ENCODE measurements at places on chromosomes 7 and 10. TPM values are rescaled to one million over a fixed set of nuclear protein-coding genes. Genes with fewer than 3 reads are reported as not detected.

GPR22 gene
- total RNA-seq = not detected

GRCh38 chr7:4066626-4067475, 615.2 kb upstream of the FOXK1 start:
- H3K27me3 ChIP-seq = no peaks in the 10 kb centered on the region
- H3K4me3 ChIP-seq = no peak overlapping the region
- H3K36me3 ChIP-seq = no peaks in the 10 kb centered on the region
- DNase-seq = no peak

CYP26C1 gene
- total RNA-seq = 0.19 TPM

DNA sequence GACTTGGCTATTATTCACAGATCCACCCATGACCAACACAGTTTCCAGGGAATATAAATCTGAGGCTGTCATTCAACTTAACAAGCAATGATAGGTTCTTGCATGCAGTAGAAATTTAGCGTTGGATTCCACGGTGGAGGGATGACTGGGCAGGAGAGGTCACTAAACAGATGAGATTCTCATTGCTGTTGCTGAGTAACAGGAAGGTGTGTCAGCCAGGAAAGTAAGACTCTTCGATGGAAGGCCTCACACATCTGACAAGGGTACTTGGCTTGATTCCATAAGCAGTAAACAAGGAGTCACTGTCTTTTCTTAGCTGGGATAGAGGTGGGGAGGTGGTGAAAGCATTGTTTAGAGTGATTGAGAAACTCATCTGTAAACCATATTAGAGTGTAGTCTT, 1152.0 kb downstream of the SORCS3 start:
- DNase-seq = no peak
- H3K4me1 ChIP-seq = no peaks in the 10 kb centered on the region
- H3K27ac ChIP-seq = no peak overlapping the region
- no peaks in the 10 kb centered on the region for H3K36me3 ChIP-seq
- no peaks in the 10 kb centered on the region for H3K27me3 ChIP-seq

- H3K4me3 ChIP-seq = no peak overlapping the region
- H3K27ac ChIP-seq = no peak overlapping the region
- H3K4me1 ChIP-seq = no peaks in the 10 kb centered on the region
- H3K27me3 ChIP-seq = no peaks in the 10 kb centered on the region
- DNase-seq = no peak
- H3K36me3 ChIP-seq = no peaks in the 10 kb centered on the region
These were observed 143.9 kb upstream of the STK17A start for GRCh38 chr7:43438897-43439479.

GRCh38 chr10:130809761-130810515, 501.6 kb downstream of the TCERG1L start:
- H3K36me3 ChIP-seq = no peaks in the 10 kb centered on the region
- no peak overlapping the region for H3K27ac ChIP-seq
- no peaks in the 10 kb centered on the region for H3K27me3 ChIP-seq
- no peaks in the 10 kb centered on the region for H3K4me1 ChIP-seq
- no peak overlapping the region for H3K4me3 ChIP-seq

DNA sequence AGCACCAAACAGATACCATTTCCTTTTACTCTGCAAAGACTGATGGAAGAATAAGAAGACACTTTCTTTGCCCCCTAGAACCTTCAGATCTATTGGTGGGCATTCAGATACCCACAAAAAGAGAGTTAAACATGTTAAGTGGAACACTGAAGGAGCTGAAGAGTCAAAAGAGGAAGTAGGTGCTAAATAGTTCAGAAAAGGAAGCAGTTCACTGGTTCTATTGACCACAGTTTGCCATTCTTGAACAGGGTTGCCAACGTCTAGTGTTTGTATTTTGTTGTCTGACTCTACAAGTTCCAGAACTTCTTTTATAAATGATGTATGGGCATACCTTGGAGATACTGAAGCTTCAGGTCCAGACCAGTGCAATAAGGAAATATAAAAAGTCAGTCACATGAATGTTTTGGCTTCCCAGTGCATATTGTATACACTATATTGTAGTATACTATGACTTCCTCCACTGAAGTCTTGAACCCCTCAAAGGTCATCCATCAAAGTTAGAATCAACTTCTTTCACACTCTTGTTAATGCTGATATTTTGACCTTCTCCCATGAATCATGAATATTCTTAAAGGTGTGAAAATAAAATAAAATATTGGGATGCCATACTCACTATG, 47.5 kb upstream of the AGR3 start:
- peaks cover 37% of the 10 kb centered on the region for H3K4me1 ChIP-seq
- H3K36me3 ChIP-seq = no peaks in the 10 kb centered on the region
- H3K27ac ChIP-seq = no peak overlapping the region
- peak; percentile 67 for DNase-seq
- no peak overlapping the region for H3K4me3 ChIP-seq

TMEM270 gene
- not detected for total RNA-seq

DNA sequence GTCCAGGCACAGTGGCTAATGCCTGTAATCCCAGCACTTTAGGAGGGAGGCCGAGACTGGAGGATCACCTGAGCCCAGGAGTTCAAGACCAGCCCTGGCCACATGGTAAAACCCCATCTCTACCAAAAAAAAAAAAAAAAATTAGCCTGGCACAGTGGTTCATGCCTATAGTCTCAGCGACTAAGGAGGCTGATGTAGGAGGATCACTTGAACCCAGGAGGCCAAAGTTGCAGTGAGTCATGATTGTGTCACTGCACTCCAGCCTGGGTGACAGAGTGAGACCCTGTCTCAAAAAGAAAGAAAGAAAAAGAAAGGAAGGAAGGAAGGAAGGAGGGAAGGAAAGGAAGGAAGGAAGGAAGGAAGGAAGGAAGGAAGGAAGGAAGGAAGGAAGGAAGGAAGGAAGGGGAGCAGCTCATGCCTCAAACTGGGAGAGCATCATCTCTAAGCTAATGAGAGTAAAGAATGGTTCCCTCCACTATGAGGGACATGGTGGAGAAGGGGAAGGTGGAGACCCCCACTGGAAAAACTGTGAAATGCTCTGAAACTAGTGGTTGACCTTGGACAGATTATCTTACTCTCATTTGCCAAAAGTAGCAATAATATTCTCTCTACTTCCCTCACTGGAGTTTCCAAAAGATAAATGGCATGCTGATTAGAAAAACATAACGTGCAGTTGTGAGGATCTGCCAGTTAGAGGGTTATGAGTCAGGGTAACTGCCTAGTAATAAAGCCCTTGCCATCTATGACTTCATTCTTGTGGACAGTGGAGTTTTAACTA, 16.8 kb downstream of the GIMAP5 start:
- peak; percentile 19 for DNase-seq
- no peak overlapping the region for H3K4me3 ChIP-seq
- H3K27me3 ChIP-seq = no peaks in the 10 kb centered on the region
- peaks cover 10% of the 10 kb centered on the region for H3K4me1 ChIP-seq
- no peak overlapping the region for H3K27ac ChIP-seq
- no peaks in the 10 kb centered on the region for H3K36me3 ChIP-seq

DNA sequence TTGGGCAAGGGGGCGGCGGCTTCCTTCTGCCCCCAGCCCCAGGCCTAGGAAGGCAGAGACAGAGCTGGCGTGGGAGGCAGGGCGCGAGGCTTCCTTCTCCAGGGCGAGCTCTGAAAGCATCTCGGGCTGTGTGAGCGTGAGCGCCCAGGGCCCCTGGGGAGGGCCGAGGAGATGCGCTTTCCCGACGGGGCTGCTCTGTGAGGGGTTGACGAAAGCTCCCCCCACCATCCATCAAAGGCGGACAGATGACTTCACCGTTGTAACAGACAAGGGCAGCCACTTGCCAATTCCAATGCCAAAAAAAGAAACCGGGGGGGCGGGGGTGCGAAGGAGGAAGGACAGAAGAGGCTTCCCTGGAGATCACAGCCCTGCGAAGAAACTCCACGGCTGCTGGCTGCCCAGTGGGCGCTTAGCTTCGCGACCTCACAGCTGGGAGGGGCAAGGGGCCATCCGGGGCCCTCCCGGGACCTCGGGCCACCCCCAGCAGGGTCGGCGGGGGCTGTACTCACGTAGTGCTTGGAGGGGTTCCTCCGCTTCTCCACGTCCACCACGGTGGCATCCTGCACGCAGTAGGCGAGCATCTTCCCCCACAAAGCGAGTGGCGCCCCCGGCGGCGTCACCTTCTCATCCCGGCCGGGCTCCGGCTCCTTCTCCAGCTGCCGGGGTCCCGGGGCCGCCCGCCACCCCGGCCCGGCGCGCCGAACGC, 537 bp downstream of the SH3PXD2A start:
- DNase-seq = peak; percentile 35
- H3K36me3 ChIP-seq = no peaks in the 10 kb centered on the region
- peak overlapping the region; percentile 5 for H3K4me3 ChIP-seq
- H3K4me1 ChIP-seq = peaks cover 17% of the 10 kb centered on the region

C10orf105 gene
- total RNA-seq = not detected

- no peak overlapping the region for H3K4me3 ChIP-seq
- H3K27ac ChIP-seq = no peak overlapping the region
- H3K27me3 ChIP-seq = peaks cover 27% of the 10 kb centered on the region
These were observed 1.3 kb upstream of the GFRA1 start for GRCh38 chr10:116274064-116274904.

- no peak for DNase-seq
- no peaks in the 10 kb centered on the region for H3K27me3 ChIP-seq
- H3K27ac ChIP-seq = no peak overlapping the region
- H3K4me3 ChIP-seq = no peak overlapping the region
- no peaks in the 10 kb centered on the region for H3K4me1 ChIP-seq
These were observed 4.4 kb downstream of the SEMA3A start for GRCh38 chr7:84190016-84190705.

- no peaks in the 10 kb centered on the region for H3K4me1 ChIP-seq
- H3K27me3 ChIP-seq = no peaks in the 10 kb centered on the region
- H3K27ac ChIP-seq = no peak overlapping the region
- DNase-seq = no peak
- H3K4me3 ChIP-seq = no peak overlapping the region
These were observed 220.7 kb downstream of the ADARB2 start for GRCh38 chr10:1516492-1517165.

DNA sequence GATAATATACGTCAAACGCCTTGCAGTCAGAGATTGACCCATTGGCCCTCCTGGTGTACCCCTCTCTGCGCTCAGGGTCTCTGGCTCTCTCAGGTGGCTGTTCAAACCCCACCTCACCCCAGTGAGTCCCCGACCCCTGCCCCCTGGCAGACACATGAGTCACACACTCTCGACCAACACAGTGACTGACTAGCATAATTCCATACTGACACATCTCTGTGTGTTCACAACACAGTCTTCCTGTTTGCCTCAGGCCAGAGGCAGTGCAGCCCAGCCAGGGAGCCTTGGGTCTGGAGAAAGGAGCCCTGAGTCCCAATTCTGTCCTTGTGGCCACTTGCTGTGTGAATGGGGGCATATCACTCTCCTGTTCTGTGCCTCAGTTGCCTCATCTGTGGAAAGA, 40.1 kb downstream of the PALD1 start:
- DNase-seq = no peak
- peaks cover 9% of the 10 kb centered on the region for H3K4me1 ChIP-seq
- no peaks in the 10 kb centered on the region for H3K27me3 ChIP-seq
- H3K27ac ChIP-seq = no peak overlapping the region

DNA sequence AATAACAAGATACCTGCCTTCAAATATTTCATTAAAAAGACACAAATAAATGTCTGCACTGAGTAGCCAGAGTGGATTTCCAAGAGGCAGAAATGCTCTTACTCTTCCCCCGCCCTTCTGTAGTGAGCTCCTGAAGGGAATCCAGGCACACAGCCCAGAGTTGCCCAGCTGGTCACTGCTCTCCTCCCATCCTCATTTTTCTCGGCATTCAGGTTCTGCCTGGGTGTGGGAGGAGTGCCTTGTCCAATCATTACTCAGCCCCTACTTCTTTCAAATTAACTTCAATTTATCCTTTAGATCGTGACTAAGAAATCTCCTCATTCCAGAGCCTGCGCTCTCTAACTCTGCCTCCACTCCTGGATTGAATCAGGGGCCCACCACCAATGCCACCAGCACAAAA, 12.2 kb downstream of the CCDC6 start:
- peaks cover 49% of the 10 kb centered on the region for H3K4me1 ChIP-seq
- no peak overlapping the region for H3K27ac ChIP-seq
- no peak for DNase-seq
- H3K4me3 ChIP-seq = no peak overlapping the region
- peaks cover 13% of the 10 kb centered on the region for H3K36me3 ChIP-seq

DNA sequence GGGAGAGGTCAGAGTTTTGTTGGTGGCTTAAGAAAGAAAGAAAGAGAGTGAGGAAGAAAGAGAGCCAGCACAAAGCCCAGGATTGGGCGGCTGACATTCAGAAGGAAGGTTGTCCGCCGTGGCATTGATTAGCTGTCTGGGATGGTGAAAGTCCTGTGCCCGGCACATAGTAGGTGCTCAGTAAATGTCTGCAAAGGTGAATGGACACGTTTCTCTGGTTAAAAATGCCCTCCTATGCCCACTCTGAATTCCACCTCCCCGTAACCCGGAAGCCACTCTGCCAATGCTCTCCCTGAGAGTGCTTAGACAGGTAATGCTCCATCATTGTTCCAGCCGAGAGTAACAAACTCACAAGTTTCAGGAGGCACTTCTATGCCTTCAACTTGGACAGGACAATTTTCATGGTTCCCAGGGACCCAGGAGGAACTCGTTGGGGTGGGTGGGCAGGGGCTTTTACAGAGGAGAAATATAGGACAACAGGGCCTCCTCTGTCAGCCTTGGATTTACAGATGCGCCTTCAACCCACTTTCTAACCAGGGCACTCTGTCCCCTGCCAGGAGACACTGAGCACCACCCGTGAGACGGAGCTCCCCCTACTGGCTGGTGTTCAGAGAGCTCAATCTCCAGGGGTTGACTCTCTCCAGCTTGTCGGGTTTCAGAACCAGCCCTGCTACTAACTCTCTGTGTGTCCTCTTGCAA, 411.5 kb upstream of the ZMIZ1 start:
- H3K36me3 ChIP-seq = no peaks in the 10 kb centered on the region
- H3K27ac ChIP-seq = no peak overlapping the region
- H3K27me3 ChIP-seq = peaks cover 3% of the 10 kb centered on the region
- peaks cover 13% of the 10 kb centered on the region for H3K4me1 ChIP-seq
- H3K4me3 ChIP-seq = no peak overlapping the region

GRCh38 chr7:64887756-64888508, 15.1 kb upstream of the ZNF273 start:
- H3K4me1 ChIP-seq = peaks cover 24% of the 10 kb centered on the region
- peak overlapping the region; percentile 32 for H3K4me3 ChIP-seq
- DNase-seq = peak; percentile 62
- H3K36me3 ChIP-seq = no peaks in the 10 kb centered on the region

RAB19 gene
- total RNA-seq = 0.37 TPM

SHH gene
- not detected for total RNA-seq

GRCh38 chr7:46933596-46933995, 648.3 kb downstream of the TNS3 start:
- H3K4me1 ChIP-seq = no peaks in the 10 kb centered on the region
- no peak overlapping the region for H3K27ac ChIP-seq
- DNase-seq = no peak
- no peaks in the 10 kb centered on the region for H3K27me3 ChIP-seq
- no peaks in the 10 kb centered on the region for H3K36me3 ChIP-seq

GALNT11 gene
- 15.2 TPM for total RNA-seq

LLCFC1 gene
- total RNA-seq = not detected

- H3K36me3 ChIP-seq = no peaks in the 10 kb centered on the region
- no peaks in the 10 kb centered on the region for H3K4me1 ChIP-seq
These were observed 43.9 kb upstream of the SLC29A3 start for GRCh38 chr10:71274901-71275796.
